Fibroblast of the conjunctiva (primary cell): ENCODE measurements at places on chromosomes 7 and 10.

- no peak for DNase-seq
Observed at GRCh38 chr10:52558090-52558489, 214.5 kb downstream of the MBL2 start.

GRCh38 chr10:25615926-25616325 lies 318.1 kb upstream of the MYO3A start:
- no peak for DNase-seq

DNA sequence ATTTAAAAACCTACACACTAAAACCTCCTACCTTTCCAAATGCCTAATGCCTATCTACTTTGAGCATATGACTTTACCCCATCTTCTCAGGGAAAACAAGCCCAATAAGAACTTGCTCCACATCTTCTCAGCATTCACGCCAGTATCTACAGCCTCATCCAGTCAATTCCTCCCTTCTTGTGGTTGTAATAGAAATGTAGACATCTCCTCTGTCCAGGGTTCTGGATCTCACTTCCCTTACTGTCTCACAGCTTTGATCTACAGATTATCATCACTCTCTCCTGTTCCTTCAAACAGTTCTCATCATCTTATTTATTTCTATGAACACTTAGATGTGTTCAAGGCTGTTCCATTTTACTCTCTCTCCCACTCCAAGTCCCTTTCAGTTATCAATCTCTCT lies 70.4 kb upstream of the NOBOX start:
- DNase-seq = no peak

GRCh38 chr10:55629793-55630490 lies 731.1 kb downstream of the ZWINT start:
- DNase-seq = no peak

DNA sequence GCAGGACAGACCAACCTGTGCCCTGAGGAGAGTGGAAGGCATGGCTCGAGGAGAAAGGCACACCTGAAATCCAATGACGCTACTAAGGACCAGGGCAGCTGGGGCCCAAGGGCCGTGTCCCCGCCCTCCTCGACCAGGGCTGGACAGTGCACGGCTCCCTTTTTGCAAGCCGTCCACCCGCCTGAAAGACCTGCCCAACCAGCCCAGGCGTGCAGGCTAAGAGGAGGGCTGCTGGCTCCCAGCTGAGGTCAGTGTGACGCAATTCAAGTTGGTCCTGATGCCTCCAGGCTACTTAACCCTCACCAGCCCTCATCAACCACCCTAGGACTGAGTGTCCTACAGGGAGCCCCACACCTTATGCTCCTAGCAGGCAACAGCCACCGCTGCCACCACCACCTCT lies 69.3 kb downstream of the DLG5 start:
- DNase-seq = no peak

DNA sequence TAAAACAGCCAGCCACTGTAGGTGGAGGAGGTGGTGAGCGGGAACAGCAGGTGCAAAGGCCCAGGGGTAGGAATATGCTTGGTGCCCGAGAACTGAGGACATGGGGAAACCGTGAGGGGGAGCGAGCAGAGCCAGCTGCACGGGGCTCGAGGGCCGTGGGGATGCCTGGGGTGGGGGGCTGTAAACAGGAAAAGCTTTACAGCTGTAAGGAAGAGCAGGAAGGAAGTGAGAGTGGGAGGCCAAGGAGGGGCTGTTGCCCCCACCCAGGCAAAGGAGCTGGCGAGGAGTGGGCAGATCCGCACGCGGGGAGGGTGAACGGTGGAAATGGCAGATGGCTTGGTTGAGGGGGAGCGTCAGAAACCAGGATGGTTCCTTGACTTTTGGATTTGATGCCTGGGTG lies 34.4 kb downstream of the ZMIZ1 start:
- no peak for DNase-seq

DNA sequence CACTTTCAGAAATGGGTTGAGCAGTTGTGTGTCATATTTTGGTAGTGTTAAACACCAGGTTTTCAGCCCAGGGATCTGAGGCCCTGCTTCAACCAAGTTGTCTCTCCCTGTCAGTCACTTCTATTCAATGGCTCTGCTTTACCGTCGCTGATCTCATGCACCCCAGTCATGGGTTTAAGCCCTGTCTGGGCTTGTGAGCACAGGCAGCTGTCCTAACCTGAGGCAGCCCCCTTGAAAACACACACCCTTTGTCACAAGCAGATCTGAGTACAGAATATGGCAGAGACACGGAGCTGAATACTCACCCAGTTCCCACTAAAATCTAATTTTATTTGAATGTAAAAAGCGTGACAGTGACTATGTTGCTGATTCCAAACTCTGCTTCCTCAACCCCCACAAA lies 110.6 kb upstream of the GLI3 start:
- no peak for DNase-seq

DNA sequence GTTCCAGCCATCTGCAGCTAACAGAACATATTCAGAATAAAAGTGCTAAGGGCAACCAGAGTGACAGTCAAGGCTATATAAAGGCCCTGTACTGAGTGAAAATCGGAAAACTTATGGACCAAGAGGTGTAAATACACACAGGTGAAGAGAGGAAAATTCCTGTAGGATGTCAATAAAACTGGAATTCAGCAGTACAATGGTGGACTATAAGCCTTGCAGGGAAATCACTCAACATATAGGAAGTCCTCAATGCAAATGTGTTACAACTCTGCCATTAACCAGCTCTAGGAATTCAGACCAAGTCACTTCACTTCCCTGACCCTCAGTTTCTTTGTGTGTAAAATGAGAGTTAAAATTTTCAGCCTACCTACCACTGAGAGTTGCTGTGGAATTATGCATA lies 7.7 kb downstream of the USP6NL start:
- DNase-seq = no peak

- DNase-seq = no peak
Observed at GRCh38 chr7:77464589-77464988, 48.4 kb upstream of the GSAP start.

DNA sequence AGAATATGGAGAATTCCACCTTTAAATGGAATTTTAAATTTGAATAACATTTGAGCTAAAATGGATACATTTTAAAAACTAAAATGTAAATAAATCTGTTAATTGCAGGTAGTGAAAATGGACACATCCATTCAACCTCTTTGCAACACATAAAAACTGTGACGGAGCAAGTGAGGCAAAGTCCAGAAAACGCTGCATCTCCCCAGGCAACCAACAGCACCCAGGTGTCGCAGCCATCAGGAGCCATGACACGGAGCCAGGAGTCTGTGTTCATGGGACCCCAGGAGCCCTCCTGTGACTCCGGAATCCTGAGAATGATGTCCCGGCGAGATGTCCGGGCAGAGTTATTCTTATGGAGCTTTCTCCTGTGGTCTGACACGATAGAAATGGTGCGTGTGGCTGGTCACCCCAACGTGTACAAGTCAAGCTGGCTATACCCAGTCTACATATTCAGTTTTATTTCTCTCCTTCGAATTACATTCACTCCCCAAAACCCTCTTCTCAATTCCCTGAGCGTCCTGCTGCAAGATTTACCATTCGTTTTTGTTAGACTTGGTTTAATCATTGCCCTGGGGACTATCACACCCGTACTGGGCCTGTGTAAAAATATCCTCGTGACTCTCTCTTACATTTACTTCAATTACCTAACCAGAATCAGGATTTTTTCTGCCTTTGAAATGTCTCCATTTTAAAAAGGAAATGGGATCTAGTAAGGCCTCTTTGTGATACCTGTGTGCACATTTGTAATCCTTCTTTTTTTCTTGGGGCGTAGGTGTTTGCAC lies 13.1 kb upstream of the MRC1 start:
- DNase-seq = no peak

GRCh38 chr7:43612599-43613589 lies 30.0 kb downstream of the STK17A start:
- peak; percentile 26 for DNase-seq

GRCh38 chr7:50783801-50784507 lies 1.3 kb upstream of the GRB10 start:
- no peak for DNase-seq

GRCh38 chr10:62687230-62687748 lies 117.2 kb upstream of the ADO start:
- DNase-seq = no peak

- no peak for DNase-seq
Observed at GRCh38 chr10:30079408-30079807, 20.0 kb upstream of the JCAD start.

- peak; percentile 89 for DNase-seq
Observed at GRCh38 chr7:17651863-17652385, 288.4 kb downstream of the SNX13 start.

DNA sequence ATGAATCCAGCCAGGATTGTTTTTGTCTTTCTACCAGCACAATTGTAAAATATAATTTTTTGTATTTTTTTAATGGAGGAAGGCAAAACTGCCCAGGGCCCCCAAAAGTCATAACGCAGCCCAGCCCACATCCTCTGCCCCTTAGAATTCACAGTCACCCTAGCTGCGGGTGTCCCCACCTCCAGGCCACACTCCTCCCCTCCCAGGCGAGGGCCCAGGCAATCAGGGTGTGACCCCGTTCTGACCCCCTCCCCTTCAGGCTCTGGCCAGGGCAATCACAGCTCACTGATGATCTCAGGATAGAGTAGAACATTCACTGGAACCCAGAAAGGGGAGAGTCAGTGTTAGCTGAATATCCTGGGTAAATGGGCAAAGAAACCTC lies 92.0 kb upstream of the MACROH2A2 start:
- DNase-seq = no peak

DNA sequence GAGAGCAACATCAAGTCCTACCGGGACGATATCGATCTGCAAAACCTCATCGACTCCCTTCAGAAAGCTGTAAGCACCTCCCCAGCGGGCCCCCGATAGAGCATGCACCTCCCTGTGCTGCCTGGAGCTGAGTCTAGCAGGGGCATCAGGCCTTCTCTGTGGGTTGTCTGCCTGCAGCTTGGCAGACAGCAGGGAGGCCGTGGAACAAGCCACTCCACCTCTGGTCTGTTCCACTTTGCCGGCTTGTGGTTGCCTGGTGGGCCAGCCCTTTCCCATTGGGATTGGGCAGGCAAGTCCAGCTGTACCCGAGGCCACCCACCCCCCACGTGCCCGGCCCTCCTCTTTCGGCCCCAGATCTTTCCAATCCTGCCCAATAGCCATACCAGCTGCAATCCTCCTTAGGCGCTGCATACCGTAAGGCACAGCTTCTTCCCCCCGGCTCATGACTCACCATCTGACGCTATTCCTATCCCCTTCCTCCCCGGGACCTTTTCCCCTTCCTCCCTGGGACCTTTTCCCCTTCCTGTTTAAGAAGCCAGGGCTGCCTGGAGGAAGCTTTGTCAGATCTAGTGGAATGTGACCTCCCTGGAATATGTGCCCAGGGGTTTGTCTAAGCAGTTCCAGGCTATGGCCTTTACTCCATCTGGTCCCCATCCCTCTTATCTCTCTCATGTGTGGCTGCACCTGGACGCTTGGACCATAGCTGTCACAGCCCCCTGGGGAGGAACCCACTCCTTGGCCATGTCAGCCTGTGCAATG lies 28.1 kb upstream of the SH2D4B start:
- DNase-seq = peak; percentile 56

DNA sequence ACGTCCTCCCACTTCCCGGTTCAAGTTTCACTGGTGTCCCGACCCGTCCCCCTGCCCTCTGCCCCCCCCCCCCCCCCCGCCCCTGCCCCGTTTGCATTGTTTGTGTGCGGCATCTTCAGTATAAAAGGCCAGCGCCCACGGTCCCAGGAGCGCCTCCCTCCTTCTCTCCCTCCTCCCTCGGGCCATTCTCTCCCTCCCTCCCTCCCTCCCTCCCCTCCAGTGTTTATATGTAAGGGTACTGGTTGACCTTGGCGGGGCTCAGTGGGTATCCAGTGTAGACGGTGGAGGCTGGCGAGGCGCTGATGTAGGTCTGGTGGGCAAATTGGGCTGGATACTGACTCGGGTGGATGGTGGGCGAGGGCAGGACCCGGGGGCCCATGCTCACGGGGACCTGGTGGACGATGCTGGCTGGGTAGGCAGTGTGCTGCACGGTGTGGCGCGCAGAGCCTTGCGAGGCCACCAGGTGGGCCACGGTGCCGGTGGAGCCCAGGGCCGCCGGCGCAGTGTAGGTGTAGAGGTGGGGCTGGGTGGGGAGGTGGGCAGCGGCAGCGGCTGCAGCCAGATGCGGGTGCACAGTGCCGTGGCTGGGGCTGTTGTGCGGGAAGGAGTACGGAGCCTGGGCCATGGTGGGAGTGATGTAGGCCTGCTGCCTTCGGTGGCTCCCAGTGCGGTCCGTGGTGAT lies 49.4 kb downstream of the CLEC2L start:
- no peak for DNase-seq

DNA sequence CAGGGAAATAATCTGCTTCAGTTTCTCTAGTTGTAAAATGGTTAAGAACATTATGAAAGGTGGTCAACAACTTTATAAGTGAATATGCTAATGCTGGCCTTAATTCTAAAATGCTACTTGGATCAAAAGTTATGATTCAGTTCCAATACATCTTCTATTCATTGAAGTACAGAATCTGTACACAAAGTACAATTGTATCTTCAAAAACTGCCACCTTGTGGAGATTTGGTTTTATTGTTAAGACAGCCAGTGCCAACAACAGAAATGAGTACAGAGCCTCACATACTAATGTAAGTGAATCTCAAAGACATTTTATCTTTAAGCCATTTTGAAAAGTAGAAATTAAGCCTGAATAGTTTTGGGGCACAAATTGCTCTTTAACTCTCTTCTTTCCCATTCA lies 194.0 kb downstream of the CFTR start:
- peak; percentile 18 for DNase-seq

DNA sequence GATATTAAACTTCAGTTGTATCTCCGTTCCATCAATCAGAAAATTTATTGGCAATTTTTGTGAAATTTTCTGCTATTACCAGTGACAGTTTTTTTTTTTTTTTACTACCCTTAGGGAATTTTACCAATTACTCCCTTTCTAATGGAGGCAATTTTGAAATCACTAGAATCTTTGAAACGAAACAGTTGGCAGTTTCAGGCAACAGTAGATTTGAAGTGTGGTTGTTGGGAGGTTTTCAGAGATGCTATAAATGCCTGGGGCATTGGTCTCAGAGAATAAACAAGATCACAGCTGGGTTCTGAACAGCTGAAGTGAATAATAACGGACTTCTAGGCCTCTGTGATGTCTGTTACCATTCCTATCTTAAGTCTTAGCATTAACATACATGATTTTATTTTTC lies 535.9 kb upstream of the POT1 start:
- DNase-seq = no peak

- no peak for DNase-seq
Observed at GRCh38 chr7:125871431-125871830, 941.8 kb upstream of the POT1 start.

GRCh38 chr10:72096115-72097000 lies 8.0 kb upstream of the SPOCK2 start:
- DNase-seq = peak; percentile 6

- no peak for DNase-seq
Observed at GRCh38 chr7:101239191-101239950, 1.8 kb upstream of the CLDN15 start.

- DNase-seq = peak; percentile 31
Observed at GRCh38 chr10:112631501-112632400, 184.7 kb downstream of the VTI1A start.
